ENCODE measurements at places on chromosomes 6 and 20. TPM values are rescaled to one million over a fixed set of nuclear protein-coding genes. Genes with fewer than 3 reads are reported as not detected.

TFAP2D gene
- not detected for polyA plus RNA-seq

CD24 gene
- polyA plus RNA-seq: 2,264 TPM

DEK gene
- 84.7 TPM for polyA plus RNA-seq

SAMD10 gene
- polyA plus RNA-seq: 23.3 TPM

KIAA1755 gene
- polyA plus RNA-seq: 1.3 TPM

PRDM13 gene
- polyA plus RNA-seq: not detected

GNAS-AS1 gene
- 0.64 TPM for polyA plus RNA-seq
